Smooth muscle cell of the pulmonary artery (primary cell): ENCODE measurements at places on chromosomes 1 and 21. TPM values are rescaled to one million over a fixed set of nuclear protein-coding genes. Genes with fewer than 3 reads are reported as not detected.

B3GALT5 gene
- total RNA-seq: 0.10 TPM in 1 of 2 replicates, not detected in the other

LINGO4 gene
- total RNA-seq: not detected in 2 replicates

PPFIA4 gene
- total RNA-seq: 32.2 and 39.6 TPM in 2 replicates

DYNLT4 gene
- 0.17 TPM in 1 of 2 replicates, not detected in the other for total RNA-seq

DNASE2B gene
- not detected in 2 replicates for total RNA-seq

FAM43B gene
- 0.07 and 0.13 TPM in 2 replicates for total RNA-seq

ZNF362 gene
- 8.2 and 8.5 TPM in 2 replicates for total RNA-seq
